ENCODE measurements at places on chromosomes 1 and 21.

DNA sequence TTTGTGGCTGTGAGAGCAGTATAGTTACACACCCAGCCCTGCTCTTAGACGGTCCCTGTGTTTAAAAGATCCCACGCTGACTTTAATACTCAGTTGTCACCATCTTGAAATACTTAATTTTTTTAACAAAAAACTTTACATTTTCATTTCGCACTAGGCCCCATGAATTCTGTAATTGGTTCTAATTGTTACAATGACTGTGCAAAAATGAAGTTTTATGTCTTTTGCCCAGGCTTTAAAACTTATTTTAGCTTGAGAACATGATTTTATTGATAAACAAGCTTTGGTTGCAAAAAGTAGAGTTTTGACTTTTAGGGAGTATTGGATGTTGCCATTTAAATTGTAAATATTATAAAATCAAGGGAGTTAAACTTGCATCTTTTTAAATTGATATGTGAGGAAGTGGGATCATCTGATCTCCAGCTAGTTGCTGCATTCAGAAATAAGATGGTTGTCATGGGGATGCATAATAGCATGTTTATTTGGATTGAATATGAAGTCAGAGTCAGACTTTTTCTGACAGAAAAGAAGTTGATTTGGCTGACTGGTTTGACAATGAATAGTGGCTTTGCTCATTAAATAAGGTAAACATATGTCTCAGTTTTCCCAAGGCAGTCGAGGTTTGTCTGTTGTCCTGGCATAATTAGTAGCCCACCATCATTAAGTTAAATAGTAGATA, 23.0 kb upstream of the CRP start:
- DNase-seq, result no peak

DNA sequence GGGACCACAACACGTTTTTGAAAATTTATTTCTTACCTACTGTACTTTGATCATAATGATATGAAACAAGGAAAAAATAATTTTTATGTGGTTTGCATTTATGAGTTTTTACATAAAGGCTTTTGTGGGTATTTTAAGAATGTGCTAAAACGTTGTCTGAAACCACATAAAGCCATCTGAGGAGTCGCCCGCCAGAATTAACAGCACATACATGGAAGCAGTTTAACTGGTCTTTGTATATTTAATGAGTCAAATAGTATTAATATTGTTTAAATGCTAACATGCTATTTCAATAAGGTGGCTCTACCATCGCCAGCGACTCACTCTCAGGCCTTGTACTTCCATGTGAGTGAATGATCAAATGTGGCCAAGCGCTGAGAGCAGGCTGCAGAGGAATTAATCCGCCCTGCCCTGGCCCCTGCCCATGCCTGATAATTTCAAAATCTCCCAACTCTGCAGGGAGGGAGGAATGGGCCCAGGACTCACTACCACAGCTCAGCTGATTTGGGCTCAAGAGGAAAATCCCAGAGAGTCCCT, 49.6 kb downstream of the SLC66A1 start:
- no peak for DNase-seq

GRCh38 chr1:184686540-184686939, 68.1 kb downstream of the EDEM3 start:
- no peak for DNase-seq

DNA sequence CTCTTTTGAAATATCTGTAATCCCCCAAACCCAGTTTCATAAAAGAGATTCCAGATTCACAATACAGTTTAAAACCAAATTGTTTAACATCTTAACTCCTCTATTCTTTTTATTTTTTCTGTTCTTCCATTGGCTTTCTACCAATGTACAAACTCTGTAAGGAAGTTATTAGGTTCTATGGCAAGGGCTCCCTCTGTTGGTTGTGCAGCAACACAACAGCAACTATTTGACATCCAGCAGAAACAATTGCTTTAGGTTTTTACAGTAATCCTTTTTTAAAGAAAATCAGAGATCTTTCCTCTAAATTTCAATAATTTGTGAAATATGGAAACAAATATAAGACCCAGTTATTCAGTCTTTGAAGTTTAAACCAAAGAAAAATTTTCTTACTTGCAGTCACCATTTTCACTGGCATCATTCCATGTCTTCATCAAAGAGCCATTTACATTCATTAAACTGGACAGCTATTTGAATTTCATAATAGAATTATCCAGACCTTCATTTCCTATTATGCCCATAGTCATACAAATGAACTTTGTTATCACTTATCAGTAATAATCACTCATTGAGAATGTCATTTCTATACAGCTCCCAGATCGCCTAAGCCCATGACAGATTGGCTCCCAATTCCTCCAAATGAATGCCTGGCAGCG, 46.5 kb upstream of the RNF11 start:
- DNase-seq, result peak; percentile 67

DNA sequence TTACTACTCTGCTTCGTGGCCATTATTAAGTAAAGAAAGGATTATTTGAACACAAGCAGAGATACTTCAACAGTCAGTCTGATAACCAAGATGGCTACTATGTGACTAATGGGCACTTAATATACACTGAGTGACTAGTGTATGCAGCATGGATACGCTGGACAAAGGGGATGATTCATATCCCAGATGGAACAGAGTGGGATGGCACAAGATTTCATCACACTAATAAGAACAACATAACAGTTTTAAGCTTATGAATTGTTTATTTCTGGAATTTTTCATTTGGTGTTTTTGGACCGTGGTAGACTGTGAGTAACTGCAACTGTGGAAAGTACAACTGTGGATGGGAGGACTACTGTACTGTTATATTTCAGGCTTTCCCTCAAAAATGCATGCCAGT, 9.4 kb downstream of the ZCCHC17 start:
- DNase-seq, result no peak

GRCh38 chr1:228081578-228082213, 812 bp upstream of the ARF1 start:
- DNase-seq, result no peak

GRCh38 chr21:28063241-28064216, 929.1 kb downstream of the LTN1 start:
- DNase-seq, result no peak

- DNase-seq, result no peak
Observed at GRCh38 chr1:211929683-211930082, 99.1 kb upstream of the LPGAT1 start.

- DNase-seq, result no peak
Observed at GRCh38 chr1:232904566-232904965, 45.8 kb upstream of the NTPCR start.

DNA sequence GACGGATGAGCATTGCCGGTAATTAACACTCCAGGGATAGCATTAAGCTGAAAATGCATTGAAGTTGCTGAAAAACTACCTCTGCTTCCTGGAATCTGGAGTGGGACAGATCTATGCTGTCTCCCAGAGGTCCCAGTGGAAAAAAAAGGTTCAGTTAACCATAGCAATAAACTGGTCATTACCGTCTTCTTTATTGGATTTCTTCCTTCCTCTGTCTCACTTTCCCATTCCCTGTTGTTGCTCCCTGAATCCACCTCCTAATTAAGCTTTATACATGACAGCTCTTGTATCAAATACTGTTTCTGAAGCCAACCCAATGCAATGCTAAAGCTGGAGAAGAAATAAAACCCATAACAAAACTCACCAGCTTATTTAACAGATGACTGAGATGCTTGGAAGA, 1805.9 kb downstream of the NCAM2 start:
- no peak for DNase-seq

DNA sequence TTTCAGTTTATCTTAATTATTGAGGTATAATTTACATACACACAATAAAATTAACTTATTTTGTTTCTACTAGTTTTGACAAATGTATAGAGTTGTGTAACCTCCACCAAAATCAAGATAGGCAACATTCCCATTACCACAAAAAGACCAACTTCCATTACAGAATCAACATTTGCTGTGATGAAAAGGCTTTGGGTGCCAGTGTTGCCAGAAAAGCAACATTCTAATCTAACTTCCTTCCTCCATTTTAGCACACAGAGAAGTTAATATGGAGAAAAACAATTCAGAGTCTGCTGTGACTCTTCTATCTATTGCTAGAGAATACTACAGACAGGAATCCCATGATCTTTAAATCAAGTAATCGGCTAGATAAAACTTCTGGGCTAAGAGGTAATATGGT, 245.3 kb downstream of the RERE start:
- no peak for DNase-seq

DNA sequence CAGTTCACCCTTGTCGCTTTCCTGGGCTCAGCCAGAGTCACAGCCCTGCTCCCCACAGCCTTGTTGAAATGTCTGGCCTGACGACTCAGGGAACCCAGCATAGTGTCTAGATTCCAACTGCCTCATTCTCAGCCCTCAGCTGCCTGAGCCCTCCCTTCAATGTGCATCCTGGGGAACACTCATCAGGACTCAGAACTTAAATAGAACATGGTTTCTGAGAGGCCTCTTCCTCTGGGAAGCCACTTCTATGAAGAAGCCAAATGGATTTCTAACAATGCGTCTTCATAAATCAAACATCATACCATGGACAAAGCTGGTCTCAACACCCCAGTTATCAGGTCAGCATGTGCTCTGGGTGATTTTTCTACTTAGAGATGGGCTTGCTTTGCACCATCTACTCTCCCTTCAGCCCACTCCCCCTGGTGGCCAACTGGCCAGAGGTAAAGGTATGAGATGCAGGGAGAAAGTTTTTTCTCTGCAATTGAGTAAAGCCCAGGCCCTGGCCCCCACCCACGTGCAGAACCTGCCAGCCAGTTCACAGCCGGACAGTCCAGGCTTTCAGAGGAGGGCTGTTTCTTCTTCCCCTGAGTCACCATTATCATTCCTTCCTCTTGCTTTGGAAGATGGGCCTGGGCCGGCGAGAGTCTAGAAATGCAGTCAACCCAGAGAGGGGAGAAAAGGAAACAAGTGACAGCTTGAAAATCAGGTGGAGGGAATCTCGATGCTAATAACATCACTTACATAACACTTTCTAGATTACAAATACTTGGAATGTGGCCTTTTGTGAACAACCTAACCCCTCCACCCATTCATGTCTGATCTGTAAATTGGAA, 32.1 kb downstream of the CD244 start:
- no peak for DNase-seq

- DNase-seq, result no peak
Observed at GRCh38 chr21:42236693-42237092, 17.8 kb downstream of the ABCG1 start.

GRCh38 chr1:117171900-117172511, 38.7 kb downstream of the VTCN1 start:
- DNase-seq, result no peak

DNA sequence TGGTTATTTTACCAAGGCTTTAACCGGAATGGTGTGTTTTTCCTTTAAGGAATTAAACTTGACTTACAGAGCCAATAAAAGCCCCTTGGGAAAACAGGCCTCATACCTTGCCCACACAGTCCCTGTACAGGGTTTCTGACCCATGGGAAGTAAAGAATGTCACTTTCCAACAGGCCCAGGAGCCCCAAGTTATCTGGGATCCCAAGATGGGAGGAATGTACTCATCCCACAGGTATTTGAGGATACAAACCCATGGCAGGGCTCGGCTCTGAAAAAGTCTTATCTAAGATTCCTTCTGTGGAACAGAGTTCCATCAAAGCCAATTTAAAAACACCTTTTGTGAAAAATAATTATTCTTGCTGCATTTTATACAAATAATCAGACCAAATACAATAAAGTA, 15.3 kb upstream of the COX20 start:
- no peak for DNase-seq

DNA sequence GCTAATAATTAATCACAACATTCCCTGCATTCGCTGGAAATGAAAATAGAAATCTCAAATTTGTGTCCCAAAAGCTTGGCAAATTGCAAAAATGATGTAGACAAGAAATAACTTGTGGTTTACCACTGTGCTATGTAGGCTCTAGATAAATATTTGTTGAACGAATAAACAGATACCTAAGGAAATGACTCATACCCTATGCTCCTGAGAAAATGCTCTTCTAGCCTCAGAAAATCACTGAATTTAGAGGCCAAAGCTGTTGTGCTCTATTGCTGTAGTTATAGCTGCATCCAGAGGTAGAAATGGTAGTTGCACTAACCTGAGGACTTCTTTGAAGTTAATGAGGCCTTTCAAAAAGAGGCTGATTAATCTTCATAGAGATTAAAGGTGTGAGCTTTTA, 142.0 kb upstream of the ZNHIT6 start:
- DNase-seq, result peak; percentile 98

DNA sequence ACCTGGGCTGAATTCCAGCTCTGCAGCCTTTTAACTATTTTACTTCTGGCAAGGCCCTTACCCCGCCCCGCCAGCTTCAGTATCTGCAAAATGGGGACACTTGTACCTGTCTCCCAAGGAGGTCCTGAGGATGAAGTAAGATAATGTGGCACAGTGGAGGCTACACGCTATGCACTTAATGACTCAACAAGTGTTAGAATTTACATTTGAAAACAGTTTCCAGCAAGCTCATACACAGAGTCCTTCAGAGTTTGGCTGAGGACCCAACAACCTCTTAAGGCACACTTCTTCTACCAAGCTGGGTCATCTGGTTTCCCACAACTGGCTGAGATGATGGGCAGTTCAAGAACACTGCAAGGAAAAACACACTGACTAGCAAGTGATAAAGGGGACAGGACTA, 30.2 kb upstream of the SLC22A15 start:
- no peak for DNase-seq

GRCh38 chr1:2514863-2515762, 11.3 kb downstream of the PANK4 start:
- no peak for DNase-seq

- DNase-seq, result no peak
Observed at GRCh38 chr21:31531967-31532366, 127.5 kb upstream of the SOD1 start.

- peak; percentile 3 for DNase-seq
Observed at GRCh38 chr1:34590211-34590623, 164.6 kb upstream of the GJB5 start.

DNA sequence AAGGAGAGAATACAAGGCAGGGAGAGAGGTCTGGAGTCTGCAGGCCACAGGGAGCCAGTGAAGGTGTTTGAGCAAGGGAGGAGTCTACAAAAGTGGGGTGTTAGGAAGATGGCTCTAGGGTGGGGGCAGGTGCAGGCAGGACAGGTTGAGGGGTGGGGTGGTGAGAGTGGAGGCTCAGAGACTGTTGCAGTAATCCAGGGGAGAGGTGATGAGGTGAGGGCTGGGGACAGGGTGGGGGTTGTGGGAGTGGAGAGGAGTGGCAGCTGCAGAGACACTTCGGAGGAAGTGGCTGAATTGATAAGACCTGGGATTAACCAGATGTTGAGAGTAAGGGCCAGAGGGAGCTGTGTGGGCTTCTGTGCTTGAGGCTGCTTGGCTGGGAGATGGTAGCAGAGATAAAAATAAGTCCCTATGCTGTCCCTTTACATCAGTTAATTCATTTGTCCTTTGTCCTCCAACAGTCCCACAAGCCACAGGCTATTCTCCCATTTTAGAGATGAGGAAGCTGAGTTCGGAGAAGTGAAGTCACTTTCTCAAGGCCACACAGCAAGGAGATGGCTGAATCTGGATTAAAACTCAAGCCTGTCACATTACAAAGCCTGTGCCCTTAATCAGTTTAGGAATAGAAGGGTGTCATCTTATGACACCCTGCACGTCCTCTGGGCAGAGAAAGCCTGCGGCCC, 54.8 kb upstream of the SYNC start:
- DNase-seq, result no peak

GRCh38 chr1:147800804-147801203, 40.4 kb upstream of the GJA5 start:
- DNase-seq, result no peak
